Heart left ventricle (tissue), 16 donors: ENCODE measurements at places on chromosomes 3 and 15.

DNA sequence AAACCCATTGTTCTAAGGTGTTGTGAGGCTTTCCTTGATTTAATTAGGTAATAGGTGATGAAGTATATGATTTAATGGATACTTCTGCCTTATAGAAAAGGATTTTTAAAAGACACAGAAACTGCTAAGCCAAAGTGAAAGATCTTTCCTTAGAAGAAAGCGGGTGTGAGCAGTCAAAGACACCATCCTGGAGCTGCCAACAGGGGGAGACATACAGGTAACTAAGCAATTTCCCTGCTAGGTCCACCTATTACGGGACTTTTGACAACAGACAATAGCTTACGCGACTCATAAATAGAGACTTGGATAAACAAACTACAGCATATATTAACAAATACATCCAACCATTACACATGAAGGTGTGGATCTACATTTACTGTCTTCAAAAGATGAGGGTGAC is 669.5 kb downstream of the SQOR start:
- no peak for DNase-seq

GRCh38 chr3:182668974-182669373 is 124.3 kb upstream of the ATP11B start:
- DNase-seq, result no peak

DNA sequence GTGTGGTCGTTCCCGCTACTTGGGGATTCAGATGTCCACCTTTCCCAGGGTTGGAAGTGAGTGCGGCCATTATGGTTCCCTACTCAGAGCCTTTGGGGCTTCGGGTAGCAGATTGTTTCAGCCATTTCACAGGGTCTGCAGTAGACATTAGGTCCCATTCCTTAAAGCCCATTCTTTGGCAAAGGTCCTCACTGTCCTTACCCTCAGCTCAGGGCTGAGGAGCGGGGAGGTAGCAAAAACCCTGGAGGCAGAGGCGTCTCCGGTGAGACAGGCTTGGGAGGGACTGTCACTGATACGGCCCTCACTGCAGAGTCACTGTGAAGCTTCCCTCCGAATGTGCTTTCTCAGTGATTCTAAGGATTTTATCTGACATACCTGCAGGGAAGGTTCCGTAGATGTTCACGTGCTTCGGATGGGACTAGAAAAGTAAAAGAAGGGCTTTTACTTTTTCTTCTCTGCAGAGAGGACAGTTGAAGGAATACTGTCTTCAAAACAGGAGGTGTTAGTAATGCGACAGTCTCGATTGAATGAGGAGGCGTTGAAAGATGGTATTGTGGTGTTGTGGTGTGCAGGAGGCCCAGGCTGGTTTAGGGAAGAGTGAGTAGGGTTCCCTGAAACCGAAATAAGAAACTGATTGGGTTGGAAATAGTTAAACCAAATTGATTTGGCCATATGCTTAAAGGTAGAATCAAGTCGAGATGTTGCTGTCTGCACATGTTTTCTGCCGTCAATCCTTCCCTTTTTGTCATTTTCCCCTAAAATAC is 630 bp downstream of the ATP6V1A start:
- no peak for DNase-seq

DNA sequence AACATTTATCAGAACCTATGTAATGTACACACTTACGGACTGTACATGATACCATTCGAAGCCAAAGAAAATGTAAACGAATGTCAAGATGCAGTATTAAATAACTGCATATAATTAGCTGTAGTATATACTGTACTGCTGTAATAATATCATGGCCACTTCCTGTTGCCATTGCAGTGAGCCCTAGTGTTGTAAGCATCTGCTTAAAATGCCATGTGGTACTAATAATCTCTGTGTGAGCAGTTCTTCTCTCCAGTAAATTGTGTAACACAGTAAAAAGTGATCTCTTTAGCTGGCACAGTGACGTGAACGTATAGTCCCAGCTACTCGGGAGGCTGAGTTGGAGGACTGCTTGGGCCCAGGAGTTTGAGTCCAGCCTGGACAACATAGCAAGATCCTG is 8.6 kb downstream of the SPG11 start:
- no peak for DNase-seq

- no peak for DNase-seq
These were observed 6.8 kb upstream of the CLK3 start for GRCh38 chr15:74608786-74609185.

DNA sequence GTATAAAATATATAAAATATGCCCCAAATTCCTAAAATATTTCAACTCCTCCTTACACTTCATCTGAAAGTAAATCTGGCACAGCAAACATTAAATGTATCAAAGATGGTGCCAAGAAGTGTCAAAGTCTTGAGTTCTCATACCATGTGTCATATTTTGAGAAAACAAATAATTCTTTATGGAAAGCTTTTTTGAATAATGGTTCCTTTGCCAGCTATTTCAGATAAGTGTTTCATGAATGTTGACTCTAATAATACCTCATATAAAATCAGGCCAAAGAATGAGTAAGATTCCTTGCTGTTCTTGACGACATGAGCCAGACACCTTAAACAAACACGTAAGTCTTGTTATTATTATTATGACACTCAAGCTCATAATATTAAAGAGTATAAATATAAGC is 30.3 kb upstream of the ZNF385D start:
- DNase-seq, result no peak

DNA sequence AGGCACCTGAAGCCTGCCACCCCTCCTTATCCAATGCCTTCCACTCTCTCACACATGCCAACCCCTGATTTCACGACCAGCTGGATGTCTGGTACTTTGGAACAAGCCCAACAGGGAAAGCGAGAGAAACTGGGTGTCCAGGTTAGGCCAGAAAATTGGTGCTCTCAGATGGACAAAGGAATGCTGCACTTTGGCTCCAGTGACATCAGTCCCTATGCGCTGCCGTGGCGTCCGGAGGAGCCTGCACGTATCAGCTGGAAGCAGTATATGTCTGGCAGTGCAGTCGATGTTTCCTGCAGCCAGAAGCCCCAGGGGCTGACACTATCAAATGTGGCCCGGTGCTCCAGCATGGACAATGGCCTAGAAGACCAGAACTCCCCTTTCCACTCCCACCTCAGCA is 45.2 kb downstream of the CDAN1 start:
- no peak for DNase-seq

DNA sequence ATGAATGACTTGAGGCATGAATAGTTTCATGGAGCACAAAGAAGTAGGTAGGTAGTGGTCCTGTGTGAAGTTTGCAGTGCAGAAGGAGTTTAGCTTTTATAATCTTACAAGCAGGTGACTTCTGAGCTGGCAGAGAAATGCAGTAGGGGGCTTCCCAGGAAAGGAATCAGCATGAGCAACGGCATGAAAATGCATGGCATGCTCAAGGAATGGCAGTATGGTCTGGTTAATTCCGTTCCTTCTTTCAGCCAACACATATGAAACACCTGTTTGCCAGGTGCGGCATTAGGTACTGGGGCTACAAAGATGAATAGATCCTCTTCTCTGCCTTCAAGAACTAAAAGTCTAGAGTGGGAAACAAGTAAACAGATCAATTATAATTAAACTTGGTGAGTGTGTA is 138.0 kb upstream of the BHLHE40 start:
- no peak for DNase-seq
